Activated T-cell treated with anti-CD3 and anti-CD28 coated beads, Interleukin-2, amount 50 U/mL, for 48 hours (primary cell): ENCODE measurements at places on chromosomes 4 and X.

- DNase-seq = no peak
Observed at GRCh38 chr4:119210775-119211174, 1.7 kb upstream of the USP53 start.

DNA sequence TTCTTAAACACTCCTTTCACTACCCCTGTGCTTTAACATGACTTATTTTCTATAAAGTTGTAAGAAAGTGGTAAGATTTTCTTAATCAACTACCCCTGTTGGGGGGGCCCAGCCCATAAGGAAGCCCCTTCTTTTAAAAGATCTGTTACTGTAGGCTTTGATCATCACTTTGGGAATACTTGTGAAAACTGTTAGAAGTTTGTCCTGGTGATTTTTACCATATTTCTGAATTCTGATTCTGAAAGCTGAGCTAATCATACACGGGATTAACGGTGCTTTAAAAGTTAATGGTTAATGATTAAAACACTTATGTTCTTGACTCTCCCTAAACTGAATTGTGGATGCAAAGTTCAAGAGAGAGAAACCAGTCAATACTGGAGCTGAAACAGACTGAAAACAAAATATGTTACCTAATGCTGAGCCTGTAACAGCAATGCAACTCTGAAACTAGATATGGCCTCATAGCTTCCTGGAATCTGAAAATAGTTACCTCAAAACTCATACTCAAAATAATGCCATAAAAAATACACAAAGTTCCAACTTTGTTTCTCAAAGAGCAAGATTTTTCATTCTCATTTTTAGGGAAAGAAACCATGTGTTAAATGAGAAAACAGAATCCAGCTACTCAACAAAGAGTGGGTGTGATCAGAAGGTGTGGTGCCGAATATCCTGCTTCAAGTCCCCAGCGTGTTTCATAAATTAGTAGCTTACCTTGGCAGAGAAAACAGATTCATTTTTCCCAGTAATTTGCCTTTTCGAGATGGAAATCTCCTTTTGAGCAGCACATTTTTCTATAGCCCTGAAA lies 31.6 kb downstream of the ADH7 start:
- no peak for DNase-seq

DNA sequence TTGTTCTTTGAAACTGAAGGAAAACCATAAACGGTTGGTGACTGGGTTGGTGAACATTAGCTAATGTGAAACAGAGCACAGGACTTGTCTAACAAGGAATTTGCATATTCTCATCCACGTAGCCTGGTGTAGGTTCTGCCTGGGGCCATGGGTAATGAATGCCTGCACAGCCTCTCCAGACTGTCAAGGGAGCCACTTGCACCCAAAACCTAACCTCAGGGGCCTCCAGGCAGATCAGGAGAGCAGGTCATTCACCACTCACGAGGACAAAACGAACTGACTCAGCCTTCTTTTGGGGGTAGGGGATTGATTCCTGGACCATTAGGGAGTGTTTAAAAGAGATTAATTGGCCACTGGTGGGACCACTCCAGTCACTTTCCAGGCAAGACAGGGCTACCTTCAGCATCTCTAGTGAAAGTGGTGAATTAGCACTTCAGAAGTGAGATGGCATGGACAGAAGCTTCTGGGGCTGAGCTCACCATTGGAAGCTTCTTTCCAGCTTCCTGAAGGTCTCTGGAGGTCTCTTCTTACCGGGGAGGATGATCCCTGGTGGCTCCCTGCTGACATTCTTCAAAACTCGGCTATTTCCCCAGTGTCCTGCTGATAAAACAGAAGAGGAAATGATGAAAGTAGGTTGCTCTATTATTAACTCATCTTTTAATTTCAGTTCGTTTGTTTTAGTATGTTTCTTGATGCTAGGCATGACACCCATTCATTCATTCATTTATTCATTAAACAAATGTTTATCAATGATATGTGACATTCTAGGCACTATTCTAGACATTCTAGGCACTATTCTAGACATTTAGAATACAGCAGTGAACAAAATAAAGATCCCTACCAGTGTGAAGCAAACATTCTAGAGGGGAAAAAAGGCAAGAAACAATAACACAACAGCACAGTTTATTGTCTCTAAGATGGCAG lies 104.5 kb upstream of the LNX1 start:
- no peak for DNase-seq

- DNase-seq = no peak
Observed at GRCh38 chr4:32499171-32499570, 1779.0 kb downstream of the PCDH7 start.

GRCh38 chr4:56276547-56276946 lies 110.7 kb downstream of the AASDH start:
- DNase-seq = no peak
